Body of pancreas (tissue), 4 donors: ENCODE measurements at places on chromosomes 4 and X. TPM values are rescaled to one million over a fixed set of nuclear protein-coding genes. Genes with fewer than 3 reads are reported as not detected.

DNA sequence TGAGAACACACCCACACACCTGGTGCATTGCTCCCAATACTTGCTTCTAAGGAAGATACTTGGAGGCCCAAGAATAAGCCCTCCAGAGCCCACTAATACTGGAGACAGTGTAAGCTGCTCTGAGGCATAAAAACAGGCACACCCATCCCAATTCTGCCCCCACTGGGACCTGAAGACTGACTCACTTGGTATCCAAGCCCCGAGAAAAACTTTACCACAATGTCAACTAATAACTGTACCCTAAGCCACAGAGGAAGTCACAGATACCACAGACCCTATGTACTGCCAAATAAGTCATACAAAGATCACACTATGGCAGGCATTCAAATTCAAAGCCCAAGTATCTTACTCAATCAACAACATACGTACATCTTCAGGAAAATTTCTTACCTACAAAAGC, 398.2 kb upstream of the SPANXN1 start:
- no peaks in the 10 kb centered on the region for H3K27me3 ChIP-seq
- no peaks in the 10 kb centered on the region for H3K36me3 ChIP-seq
- no peak for DNase-seq
- no peak overlapping the region for H3K27ac ChIP-seq

DNA sequence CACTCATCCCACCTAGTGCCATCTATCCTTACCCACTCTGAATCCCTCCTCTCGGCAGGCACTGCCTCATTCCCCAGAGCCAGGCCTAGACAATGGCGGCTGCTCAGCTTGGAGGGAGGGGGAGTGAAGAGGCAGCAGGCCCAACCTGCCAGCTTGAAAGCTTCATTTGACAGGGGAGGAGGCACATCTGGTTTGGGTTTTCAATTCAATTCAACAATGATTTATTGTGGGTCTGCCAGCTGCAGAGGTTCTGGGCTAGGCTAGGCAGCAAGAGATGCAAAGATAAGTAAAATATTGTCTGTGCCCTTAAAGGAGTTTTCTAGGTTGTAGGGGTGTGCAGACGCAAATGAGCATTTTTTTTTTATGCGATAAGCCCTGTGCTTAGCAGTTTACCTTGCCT, 58.5 kb downstream of the RTL9 start:
- no peak overlapping the region for H3K27ac ChIP-seq
- no peaks in the 10 kb centered on the region for H3K36me3 ChIP-seq
- DNase-seq, result no peak

The C1QTNF7 gene
- total RNA-seq, result 4.4 TPM

DNA sequence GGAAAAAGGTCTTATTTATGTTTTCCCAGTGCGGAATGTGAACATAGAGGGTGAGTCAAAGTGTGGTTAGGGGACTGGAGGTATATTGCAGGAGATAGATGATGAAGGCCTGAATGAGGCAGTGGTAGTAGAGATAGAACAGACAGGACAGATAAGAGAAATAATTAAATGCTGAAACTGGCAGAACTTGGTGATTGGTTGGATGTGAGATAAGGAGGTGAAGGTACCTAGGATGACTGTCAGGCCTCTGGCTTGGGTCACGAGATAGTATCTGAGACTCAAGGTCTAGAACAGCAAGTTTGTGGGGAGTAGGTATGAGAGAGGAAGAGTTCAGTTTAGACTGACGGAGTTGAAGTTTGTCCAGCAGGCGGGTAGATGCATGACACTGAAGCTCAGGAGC, 3.5 kb downstream of the MND1 start:
- DNase-seq, result no peak
- peaks cover 14% of the 10 kb centered on the region for H3K4me1 ChIP-seq
- no peak overlapping the region for H3K27ac ChIP-seq
- H3K4me3 ChIP-seq, result no peak overlapping the region
- no peaks in the 10 kb centered on the region for H3K36me3 ChIP-seq

- DNase-seq, result no peak
- H3K4me1 ChIP-seq, result no peaks in the 10 kb centered on the region
- no peak overlapping the region for H3K4me3 ChIP-seq
- H3K27me3 ChIP-seq, result no peaks in the 10 kb centered on the region
- H3K27ac ChIP-seq, result no peak overlapping the region
Observed at GRCh38 chr4:20829617-20830357, 129.5 kb downstream of the PACRGL start.
